CD4-positive, alpha-beta T cell treated with Interleukin-4 for 1 hour (primary cell): ENCODE measurements at places on chromosomes 2 and 18.

DNA sequence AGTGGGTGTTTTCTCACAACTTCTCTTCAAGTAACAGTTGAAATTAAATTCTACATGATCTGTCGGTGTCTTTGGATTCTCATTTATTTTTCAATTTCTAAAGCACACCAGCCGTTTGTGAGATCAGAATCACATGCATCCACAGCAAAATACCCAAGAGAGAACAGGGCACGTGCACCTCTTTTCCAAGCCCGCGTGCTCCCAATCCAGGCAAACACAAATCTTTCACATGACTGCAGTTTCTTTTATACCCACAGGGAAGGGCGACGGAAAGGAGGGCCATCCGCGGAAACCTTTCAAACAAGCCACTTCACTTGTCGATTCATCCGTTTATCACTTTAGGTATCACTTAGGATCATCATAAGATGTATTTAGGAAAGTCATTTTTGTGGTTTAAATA, 13.0 kb upstream of the DAPL1 start:
- no peak for DNase-seq

- no peak for DNase-seq
Observed at GRCh38 chr2:204257781-204258180, 287.5 kb upstream of the PARD3B start.

DNA sequence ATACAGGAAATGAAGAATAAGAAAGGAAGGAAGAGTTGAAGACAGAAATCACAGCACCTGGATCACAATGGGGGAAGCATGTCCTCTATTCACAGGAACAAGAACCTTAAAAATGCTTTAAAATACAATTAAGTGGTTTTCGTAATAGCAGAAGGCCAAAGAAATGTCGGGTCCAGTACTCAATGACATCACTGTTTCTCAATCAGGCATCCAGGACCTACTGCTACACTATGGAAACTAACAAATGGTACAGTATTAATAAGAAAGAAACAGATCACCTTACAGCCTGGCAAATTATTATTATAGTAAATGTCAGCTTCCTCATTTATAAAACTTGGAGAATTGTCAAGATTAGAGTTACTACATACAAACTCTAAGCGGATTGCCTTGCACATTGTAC, 15.8 kb downstream of the HNRNPLL start:
- no peak for DNase-seq

DNA sequence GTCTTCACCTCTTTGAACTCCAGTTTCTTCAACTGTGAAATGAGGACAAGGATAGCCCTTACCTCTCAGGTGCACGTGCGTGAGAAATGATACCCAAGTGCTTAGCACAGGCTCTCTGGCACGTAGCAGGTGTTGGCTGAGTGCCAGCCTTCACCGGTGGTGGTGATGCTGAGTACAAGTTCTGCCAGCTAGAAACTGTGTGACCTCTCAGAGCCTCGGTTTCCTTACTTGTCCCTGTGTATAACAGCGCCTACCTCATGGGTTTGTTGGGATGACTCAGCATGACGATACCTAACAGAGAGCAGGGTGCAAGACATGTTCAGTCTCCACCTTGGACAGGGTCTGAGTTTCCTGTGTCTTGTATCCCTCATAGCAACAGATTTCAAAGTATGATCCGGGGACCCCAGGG, 205.1 kb downstream of the TNS1 start:
- peak; percentile 9 for DNase-seq

DNA sequence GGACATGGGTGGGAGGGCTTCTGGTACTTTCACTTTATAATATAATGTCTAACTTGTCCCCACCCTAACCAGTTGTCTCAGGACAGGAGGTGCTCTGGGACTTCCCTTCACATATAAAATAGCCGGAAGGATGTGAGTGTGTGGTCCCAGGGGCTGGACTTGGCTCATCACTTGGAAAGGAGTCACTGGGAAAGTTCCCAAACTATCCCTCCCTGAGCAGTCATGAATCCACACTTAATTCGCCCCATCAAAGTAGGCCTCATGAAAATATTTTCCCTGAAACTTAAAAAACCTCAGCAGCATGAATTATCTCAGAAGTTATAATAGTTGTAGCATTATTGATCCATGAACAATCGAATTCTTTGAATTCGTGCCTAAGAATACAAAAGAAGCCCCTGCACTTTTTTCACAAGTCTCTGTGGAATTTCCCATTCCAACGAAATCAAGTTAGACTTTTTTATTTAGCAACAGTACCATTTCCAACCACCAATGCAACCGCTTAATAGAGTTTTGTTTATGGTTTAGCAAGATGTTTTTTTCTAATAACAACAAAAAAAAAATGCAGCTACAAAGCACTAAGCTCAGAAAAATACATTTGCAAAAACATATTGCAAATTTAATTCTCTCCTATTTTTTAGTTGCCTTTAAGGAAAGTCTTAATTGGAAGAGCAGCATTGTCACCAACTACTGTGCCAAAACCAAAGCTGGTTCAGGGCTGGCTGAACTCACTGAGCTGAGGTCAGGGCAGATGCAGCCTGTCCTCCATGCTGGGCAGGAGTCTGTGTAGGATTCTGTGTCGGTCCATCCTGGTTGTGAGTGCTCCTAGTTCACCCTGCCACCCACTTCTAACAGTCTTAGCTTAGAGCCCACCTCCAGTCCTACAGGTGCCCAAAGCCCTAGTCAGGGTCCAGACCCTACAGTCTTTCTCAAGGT, 68.8 kb upstream of the SPTBN1 start:
- DNase-seq = no peak

DNA sequence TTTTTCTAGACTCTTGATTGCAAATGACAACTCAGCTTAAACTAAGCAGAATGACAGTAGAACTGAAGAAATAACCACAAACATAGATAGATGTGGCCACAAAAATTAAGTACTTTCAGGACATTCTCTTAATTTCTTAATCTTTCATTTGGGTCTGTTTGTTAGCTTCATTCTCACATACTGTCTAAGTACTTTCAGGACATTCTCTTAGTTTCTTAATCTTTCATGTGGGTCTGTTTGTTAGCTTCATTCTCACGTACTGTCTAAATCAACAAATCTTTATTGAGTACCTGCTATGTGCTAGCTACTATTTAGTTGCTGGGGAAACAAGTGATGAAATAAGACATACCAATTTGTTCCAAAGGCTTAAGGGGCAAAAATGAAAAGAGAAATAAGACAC, 35.1 kb downstream of the FAM117B start:
- peak; percentile 39 for DNase-seq

GRCh38 chr2:28406276-28407096, 13.8 kb downstream of the FOSL2 start:
- DNase-seq = peak; percentile 80
